ENCODE measurements at places on chromosomes 3 and 15. TPM values are rescaled to one million over a fixed set of nuclear protein-coding genes. Genes with fewer than 3 reads are reported as not detected.

The ACTRT3 gene
- total RNA-seq: 2.3 TPM

The RAD18 gene
- 11.4 TPM for total RNA-seq

The LRTM1 gene
- total RNA-seq: not detected

The MYO5C gene
- total RNA-seq: 16.3 TPM

Measured in sciatic nerve (tissue), 2 donors.